Stimulated activated CD4-positive, alpha-beta T cell treated with anti-CD3 and anti-CD28 coated beads, Interleukin-2, amount 100 ng/mL, for 4 hours (primary cell): ENCODE measurements at places on chromosomes 7 and 10.

- no peak for DNase-seq
Observed at GRCh38 chr7:66125052-66125694, 10.5 kb downstream of the CRCP start.

DNA sequence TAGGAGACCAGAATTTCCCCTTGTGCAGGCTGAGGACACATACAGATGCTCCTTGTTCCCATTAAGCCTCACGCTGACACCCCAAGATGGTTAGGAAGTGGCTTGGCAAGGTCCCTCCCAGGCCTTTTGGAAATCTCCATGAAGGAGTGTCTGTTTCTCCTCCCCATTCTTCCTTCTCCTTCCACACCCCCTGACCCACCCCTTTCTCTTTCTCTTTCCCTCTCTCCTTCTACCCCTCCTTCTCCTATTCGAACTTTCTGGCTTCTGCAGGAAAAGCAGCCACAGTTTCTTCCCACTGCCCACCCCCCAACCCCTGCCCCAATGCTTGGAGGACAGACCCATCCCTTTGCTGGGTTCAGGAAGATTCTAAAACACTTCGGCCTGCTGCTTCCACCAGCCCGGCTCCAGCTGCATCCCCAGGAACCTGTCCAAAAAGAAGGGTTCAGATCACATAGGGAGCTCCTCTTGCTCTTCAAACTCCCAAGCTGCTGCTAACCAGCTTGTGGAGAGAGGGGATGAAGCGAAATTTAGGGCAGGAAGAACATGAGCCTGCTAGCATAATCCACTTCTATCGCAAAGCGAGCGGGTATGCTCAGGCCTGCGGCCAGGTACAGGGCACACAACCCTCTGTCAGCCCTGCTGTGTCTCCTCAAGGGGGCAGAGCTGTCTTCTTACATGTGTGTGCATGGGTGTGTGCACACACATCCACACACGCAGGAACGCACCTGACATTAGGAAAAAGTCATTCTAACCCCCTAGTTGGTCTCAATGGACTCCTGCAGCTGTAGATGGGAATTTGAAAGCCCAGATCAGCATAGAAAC lies 80.4 kb downstream of the PPP1R3C start:
- no peak for DNase-seq

GRCh38 chr10:3364768-3365480 lies 192.3 kb upstream of the PITRM1 start:
- DNase-seq, result no peak

- DNase-seq, result no peak
Observed at GRCh38 chr7:99218406-99219184, 10.7 kb upstream of the KPNA7 start.

DNA sequence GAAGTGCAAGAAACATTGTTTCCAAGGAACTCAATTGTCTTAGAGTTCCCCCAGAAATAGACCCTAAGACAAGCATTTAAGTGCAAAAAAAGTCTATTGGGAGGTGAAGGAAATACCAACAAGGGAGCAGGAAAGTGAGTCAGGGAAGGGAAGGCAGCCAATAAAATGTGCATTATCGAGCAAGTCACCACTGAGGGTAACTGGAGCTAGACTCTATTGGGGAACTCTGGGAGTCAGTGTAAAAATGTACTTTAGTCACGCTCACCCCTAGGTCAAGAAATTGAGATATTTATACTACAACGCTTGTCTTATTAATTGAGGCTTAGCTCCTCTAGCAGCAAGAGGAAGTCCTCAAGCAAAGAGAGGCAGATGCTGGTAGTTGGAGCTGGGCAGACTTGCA lies 137.7 kb downstream of the RTKN2 start:
- DNase-seq, result no peak

- no peak for DNase-seq
Observed at GRCh38 chr7:24455813-24456525, 117.3 kb upstream of the PALS2 start.

DNA sequence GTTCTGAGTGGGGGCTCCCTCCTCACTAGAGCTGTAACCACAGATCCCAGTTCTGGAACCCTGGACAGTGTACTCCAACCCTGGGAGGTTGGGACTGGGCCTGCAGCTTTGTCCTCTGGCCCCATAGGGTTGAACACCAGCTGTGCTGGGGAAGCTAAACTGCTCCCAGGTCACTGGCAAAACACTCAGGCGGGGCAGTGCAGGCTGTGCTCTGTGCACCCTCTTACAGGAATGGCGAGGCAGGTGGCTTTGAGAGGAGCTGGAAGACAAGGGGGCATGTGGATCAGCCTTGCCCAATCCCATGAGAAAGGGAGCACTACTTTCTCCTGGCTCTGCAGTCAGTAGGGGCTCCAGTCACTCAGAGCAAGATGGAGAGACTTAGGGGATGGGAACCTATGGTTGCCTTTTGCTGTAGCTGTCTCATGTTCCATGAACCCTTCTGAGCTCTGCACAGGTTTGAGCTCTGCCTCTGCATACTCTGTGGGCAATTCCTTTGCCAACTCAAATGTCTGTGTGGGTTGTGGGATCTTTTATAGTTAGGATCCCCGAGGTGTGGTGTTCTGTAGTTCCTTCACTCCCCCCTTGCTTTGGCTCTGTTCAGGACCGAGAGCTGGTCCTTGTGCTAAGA lies 90.7 kb downstream of the SLC25A40 start:
- no peak for DNase-seq

DNA sequence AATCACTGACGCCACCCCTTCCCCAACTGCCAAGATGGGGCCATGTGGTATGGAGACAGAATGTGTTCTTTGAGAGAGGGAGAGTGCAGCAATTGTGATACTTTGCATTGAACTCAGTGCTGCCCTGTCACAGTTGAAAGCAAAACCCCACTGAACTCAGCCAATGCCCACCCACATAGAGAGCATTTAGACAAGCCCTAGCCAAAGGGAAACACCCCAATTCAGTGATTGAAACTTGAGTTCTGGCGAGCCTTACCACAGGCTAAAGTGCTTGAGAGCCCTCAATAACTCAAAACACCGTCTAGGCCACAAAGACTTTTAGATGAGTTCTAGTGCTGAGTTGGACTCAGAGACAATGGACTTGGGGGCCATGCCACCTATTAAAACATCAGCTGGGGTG lies 751.9 kb upstream of the POT1 start:
- no peak for DNase-seq

- DNase-seq, result no peak
Observed at GRCh38 chr10:62373639-62373994, 552 bp upstream of the ZNF365 start.
